ENCODE measurements at places on chromosomes 6 and 20.

- H3K36me3 ChIP-seq, result no peaks in the 10 kb centered on the region
- DNase-seq, result no peak
- no peak overlapping the region for H3K4me3 ChIP-seq
- no peaks in the 10 kb centered on the region for H3K27me3 ChIP-seq
- H3K4me1 ChIP-seq, result no peaks in the 10 kb centered on the region
- H3K27ac ChIP-seq, result no peak overlapping the region
Observed at GRCh38 chr6:96943555-96944215, 19.2 kb downstream of the KLHL32 start.

DNA sequence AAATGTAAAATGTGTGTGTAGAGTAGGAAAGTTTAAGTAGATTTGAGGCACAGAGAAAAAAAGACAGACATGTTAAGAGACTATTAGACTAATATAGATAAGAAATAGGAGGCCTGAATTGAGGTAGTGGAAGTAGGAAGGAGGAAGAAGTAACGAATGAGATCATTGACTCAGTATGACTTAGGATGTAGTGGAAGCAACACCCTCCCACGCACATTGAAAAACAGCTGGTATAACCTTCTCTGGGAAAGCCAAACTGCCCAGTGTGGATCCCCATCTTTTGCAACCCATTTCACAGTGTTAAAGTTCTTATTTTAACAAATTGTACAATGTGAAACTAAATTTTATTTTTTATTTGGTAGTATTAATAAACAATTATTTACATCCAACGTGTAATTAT is 89.1 kb downstream of the GRIK2 start:
- no peak overlapping the region for H3K27ac ChIP-seq
- H3K4me3 ChIP-seq, result no peak overlapping the region
- H3K4me1 ChIP-seq, result no peaks in the 10 kb centered on the region

DNA sequence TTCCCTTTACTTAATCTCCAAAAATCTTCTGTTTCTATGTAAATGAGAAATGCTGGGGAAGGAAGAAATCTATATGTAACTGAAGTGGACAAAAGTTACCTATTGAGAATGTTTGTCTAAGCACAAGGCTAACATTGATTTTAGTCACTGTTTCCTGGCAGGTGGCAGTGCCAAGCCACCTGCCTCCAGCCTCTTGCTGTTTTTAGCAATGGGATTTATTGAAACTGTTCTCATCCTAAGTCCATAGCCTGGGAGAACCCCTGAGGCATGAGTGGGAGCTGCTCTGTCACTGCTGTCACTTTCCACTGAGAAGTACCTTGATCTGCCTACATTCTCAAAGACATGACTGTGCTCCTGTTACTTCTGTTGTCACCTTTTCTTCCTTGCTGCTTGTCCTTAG is 14.7 kb downstream of the ENPP3 start:
- no peaks in the 10 kb centered on the region for H3K27me3 ChIP-seq
- H3K27ac ChIP-seq, result no peak overlapping the region
- no peaks in the 10 kb centered on the region for H3K36me3 ChIP-seq
- no peaks in the 10 kb centered on the region for H3K4me1 ChIP-seq

GRCh38 chr6:16402581-16402900 is 164.2 kb downstream of the GMPR start:
- DNase-seq, result no peak
- H3K4me1 ChIP-seq, result no peaks in the 10 kb centered on the region
- no peak overlapping the region for H3K27ac ChIP-seq
- no peak overlapping the region for H3K4me3 ChIP-seq
- H3K27me3 ChIP-seq, result no peaks in the 10 kb centered on the region
- no peaks in the 10 kb centered on the region for H3K36me3 ChIP-seq

DNA sequence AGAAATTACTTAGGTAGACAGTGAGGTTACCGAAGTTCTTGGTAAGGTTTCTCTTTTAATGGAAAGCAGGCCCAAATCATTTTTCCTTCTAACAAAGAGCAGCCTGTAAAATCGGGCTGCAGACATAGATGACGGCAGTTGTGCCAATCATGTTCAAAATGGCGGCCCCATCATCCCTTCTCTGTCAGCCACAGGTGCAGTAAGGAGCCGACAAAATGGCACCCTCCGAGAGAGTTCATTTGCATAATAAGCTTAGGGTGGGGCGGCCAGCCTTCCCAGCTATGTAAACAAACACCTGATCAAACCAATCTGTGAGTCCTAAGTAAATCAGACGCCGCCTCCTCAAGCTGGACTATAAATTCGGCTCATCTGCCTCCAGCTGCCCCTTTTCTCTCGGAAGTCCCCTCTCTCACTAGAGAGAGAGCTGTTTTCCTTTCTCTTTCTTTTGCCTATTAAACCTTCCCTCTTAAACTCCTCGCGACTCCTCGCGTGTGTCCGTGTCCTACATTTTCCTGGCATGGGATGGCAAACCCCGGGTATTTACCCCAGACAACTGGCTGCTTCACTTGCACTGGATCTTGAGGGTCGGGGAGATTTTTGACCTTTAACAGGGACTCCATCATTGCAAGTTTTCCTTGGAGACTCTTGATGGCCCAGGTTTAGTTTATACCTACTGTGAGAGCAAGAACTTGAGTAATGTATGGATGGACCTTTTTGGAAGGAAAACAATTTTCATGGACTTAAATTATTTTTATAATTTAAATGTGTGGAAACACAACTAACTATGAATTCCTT is 8.9 kb upstream of the DDR1 start:
- H3K4me1 ChIP-seq, result peaks cover 8% of the 10 kb centered on the region
- no peak overlapping the region for H3K4me3 ChIP-seq
- no peak for DNase-seq
- H3K36me3 ChIP-seq, result no peaks in the 10 kb centered on the region
- H3K27ac ChIP-seq, result no peak overlapping the region

DNA sequence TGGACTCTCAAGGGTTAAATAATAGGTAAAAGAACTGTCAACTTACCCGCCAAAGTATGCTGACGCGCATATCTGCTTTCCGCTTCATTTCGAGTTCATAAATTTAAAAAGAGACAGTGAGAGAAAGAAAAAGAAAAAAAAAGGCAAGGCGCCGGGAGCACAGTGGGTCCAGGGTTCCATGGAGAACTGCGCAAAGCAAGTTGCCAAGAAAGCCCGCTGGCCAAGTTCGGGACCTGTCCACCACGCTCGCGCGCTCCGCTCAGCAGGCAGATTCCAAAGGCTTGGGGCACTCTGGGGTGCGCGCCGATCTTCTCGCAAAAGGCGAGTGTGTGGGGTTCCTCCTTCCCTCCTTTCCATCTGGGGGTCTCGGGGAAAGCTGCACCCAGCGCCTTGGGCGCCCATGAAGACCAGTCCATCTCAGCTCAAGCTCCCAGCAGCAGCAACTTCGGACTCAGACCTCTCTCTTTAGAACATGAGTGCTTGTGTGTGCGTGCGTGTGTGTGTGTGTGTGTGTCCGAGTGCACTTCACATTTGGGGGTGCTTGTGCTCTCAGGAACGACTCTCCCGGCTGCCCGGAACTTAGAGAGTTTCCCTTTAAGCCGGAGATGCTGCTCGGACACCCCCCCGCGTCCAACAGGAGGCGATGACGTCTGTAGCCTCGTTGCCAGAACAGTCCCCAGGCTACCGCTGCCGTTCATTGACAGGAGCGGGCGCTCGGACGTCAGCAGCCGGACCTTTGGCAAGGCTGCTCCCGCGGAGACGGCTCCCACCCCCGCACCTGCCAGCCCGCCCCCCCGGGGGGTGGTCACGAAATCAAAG is 180.0 kb downstream of the TBXT start:
- no peaks in the 10 kb centered on the region for H3K27me3 ChIP-seq
- no peak for DNase-seq
- no peaks in the 10 kb centered on the region for H3K4me1 ChIP-seq
- no peak overlapping the region for H3K4me3 ChIP-seq
- no peaks in the 10 kb centered on the region for H3K36me3 ChIP-seq
- no peak overlapping the region for H3K27ac ChIP-seq

DNA sequence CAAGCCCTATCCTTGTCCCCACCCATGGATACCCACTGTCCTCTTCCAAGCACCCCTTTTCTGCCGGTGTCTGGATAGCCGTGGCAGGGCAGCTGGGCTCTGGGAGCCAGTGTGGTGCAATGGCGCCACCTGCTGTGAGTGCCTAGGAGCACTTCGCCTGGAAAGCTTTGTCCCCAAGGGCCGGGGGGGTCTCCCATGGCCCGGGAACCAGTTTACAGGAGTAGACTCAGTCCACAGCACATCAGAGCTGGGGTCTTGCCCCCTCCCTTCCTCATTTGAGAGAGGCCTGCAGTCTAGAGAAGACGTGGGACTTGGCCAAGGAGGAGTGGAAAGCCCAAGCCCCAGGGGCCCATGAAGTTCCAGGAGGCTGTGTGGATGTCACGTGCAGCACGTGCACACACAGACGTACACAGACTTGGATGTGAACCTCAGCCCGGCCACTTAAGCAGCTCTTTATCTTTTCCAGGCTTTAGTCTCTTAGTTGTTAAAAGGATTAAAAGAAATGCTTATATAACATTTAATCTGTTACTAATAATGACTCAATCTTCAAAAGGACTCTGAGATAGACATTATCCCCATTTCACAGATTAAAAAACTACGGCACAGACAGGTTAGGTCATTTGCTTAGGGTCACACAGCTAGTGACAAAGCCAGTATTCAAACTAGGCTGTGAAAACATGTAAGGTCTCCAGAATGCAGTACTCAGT is 40.9 kb upstream of the CDH22 start:
- peaks cover 21% of the 10 kb centered on the region for H3K36me3 ChIP-seq
- no peaks in the 10 kb centered on the region for H3K27me3 ChIP-seq
- DNase-seq, result no peak
- no peak overlapping the region for H3K27ac ChIP-seq
- no peaks in the 10 kb centered on the region for H3K4me1 ChIP-seq
- H3K4me3 ChIP-seq, result no peak overlapping the region

- DNase-seq, result no peak
- peaks cover 30% of the 10 kb centered on the region for H3K36me3 ChIP-seq
- no peaks in the 10 kb centered on the region for H3K4me1 ChIP-seq
- H3K27ac ChIP-seq, result no peak overlapping the region
Observed at GRCh38 chr6:41689171-41690008, 46.0 kb downstream of the TFEB start.

- H3K27me3 ChIP-seq, result no peaks in the 10 kb centered on the region
- no peaks in the 10 kb centered on the region for H3K4me1 ChIP-seq
- no peak overlapping the region for H3K27ac ChIP-seq
- H3K36me3 ChIP-seq, result no peaks in the 10 kb centered on the region
- H3K4me3 ChIP-seq, result no peak overlapping the region
Observed at GRCh38 chr6:2749969-2750600, 637 bp downstream of the MYLK4 start.

GRCh38 chr6:75024828-75025227 is 181.0 kb downstream of the COL12A1 start:
- no peak overlapping the region for H3K4me3 ChIP-seq
- H3K36me3 ChIP-seq, result no peaks in the 10 kb centered on the region
- H3K4me1 ChIP-seq, result no peaks in the 10 kb centered on the region
- H3K27ac ChIP-seq, result no peak overlapping the region
- no peaks in the 10 kb centered on the region for H3K27me3 ChIP-seq
- no peak for DNase-seq

GRCh38 chr6:148134592-148134991 is 208.0 kb upstream of the SASH1 start:
- H3K27ac ChIP-seq, result no peak overlapping the region
- H3K27me3 ChIP-seq, result no peaks in the 10 kb centered on the region
- no peaks in the 10 kb centered on the region for H3K4me1 ChIP-seq
- no peaks in the 10 kb centered on the region for H3K36me3 ChIP-seq
- no peak for DNase-seq

DNA sequence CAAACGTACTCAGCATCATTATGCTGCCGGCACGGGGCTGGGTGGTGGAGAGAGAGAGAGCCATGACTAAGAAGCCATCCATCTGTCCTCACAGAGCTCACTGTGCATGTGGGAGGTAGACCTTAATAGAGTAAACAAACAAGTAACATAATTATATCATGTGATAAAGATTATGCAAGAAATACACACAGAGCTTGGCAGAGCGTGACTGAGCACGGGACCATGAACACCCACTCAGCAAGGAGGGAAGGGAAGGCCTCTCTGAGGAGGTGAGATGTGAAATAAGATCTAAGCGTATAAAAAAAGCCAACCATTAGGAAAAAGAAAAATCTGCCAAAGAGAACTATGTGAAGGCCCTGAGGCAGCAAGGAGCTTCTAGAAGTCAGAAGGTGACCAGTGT is 207.5 kb downstream of the PTPRT start:
- H3K27ac ChIP-seq, result no peak overlapping the region
- H3K27me3 ChIP-seq, result no peaks in the 10 kb centered on the region
- no peak overlapping the region for H3K4me3 ChIP-seq
- H3K36me3 ChIP-seq, result no peaks in the 10 kb centered on the region

DNA sequence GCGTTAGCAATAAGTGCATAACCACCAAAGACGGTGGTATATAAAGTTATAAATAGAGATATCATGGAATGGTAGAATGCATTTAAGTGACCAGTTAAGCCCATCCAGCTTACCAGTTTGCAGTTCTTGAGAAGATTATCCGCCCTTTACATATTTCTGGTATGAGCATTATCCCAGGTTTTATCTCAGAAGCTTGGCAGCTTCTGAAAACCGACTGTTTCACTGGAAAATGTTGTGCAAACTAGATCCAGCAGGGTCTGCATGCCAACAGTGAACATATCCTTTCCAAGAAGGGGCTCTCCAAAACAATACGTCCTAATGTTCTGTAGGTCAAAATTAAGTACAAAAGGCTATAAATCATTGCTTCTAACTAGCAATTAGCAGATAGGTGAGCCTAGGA is 29.5 kb upstream of the SHLD1 start:
- no peaks in the 10 kb centered on the region for H3K4me1 ChIP-seq
- DNase-seq, result no peak
- no peaks in the 10 kb centered on the region for H3K36me3 ChIP-seq
- H3K27ac ChIP-seq, result no peak overlapping the region

- no peaks in the 10 kb centered on the region for H3K27me3 ChIP-seq
- no peak overlapping the region for H3K27ac ChIP-seq
- no peak overlapping the region for H3K4me3 ChIP-seq
- DNase-seq, result no peak
- H3K4me1 ChIP-seq, result no peaks in the 10 kb centered on the region
Observed at GRCh38 chr6:164130151-164130550, 715.6 kb downstream of the QKI start.

DNA sequence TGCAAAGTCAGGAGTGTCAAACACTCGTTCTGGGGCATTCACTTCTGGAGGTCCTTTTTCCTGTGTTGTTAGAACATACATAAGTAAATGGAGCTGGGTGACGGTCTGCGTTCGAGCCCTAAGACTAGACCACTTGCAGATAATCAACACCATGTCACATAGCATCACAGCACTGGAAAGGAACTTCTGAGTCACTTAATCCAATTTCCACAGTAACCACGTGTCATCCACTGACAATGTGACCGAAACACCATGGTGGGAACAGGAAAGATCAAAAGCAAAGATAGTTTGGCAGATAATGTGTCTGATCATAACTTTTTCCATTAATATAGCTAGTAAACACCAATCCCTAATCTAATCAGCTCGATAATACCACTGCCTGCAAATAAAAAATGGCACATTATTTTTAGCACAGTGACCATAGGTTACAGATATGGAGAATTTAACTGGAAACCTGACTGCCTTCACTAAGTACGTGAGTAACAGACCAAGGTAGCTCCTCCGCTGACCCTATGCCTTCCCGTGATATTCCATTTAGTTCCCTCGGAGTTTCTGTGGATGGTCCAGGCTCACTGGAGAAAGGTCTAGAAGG is 34.8 kb downstream of the WRNIP1 start:
- H3K27ac ChIP-seq, result no peak overlapping the region
- H3K4me3 ChIP-seq, result no peak overlapping the region
- H3K4me1 ChIP-seq, result no peaks in the 10 kb centered on the region
- DNase-seq, result no peak
- H3K36me3 ChIP-seq, result no peaks in the 10 kb centered on the region
